Esophagus muscularis mucosa (tissue), 4 donors: ENCODE measurements at places on chromosomes 5 and 9. TPM values are rescaled to one million over a fixed set of nuclear protein-coding genes. Genes with fewer than 3 reads are reported as not detected.

GRCh38 chr9:136808075-136808805 lies 492 bp downstream of the RABL6 start:
- no peaks in the 10 kb centered on the region for H3K27me3 ChIP-seq
- DNase-seq = no peak
- peak overlapping the region; percentile 100 for H3K4me3 ChIP-seq
- peak overlapping the region; percentile 89 for H3K27ac ChIP-seq
- H3K36me3 ChIP-seq = peaks cover 20% of the 10 kb centered on the region
- peaks cover 43% of the 10 kb centered on the region for H3K4me1 ChIP-seq

DNA sequence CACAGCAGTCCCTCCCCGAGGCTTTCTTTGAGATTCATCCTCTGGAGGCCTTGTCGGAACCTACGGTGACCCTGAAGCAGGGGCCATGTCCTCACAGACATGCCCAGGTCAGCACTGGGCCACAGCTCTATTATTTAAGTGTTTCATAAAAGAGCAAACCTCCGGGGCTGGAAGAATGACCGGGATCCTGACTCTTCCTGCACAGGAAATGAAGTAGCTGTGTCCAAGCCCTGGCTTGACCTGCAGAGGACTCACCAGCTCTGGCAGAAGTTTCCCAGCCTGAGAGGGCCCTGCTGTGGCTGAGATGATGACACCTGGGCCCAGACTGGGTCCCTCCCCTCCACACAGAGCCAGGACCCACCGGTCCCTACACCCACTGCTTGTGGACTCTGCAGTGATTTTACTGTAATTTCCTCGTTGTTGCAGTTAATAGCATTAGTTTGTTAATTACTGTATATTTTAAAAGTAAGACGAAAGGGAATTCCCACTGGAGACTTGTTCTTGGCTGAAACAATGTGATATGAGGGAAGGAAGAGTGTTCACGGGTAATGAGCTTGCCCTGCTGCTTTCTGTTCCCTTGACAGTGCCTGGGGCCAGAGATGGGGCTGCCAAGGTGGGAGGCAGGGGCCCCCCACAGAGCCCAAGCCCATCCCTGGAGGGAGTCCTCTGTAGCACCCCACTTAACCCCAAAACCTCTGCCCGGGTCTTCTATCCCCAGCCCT lies 72.2 kb downstream of the PCDH1 start:
- H3K27me3 ChIP-seq = peaks cover 67% of the 10 kb centered on the region
- peak overlapping the region; percentile 74 for H3K27ac ChIP-seq
- H3K4me3 ChIP-seq = no peak overlapping the region
- H3K36me3 ChIP-seq = no peaks in the 10 kb centered on the region
- no peak for DNase-seq
- H3K4me1 ChIP-seq = peaks cover 33% of the 10 kb centered on the region

- no peaks in the 10 kb centered on the region for H3K27me3 ChIP-seq
- H3K4me1 ChIP-seq = peaks cover 56% of the 10 kb centered on the region
- no peaks in the 10 kb centered on the region for H3K36me3 ChIP-seq
- H3K27ac ChIP-seq = peak overlapping the region; percentile 88
Measured at GRCh38 chr9:38047301-38048251, 21.5 kb downstream of the SHB start.

- H3K4me3 ChIP-seq = no peak overlapping the region
- H3K27me3 ChIP-seq = no peaks in the 10 kb centered on the region
- H3K36me3 ChIP-seq = no peaks in the 10 kb centered on the region
- DNase-seq = no peak
- no peak overlapping the region for H3K27ac ChIP-seq
Measured at GRCh38 chr5:96439477-96440184, 6.6 kb upstream of the PCSK1 start.

- no peaks in the 10 kb centered on the region for H3K27me3 ChIP-seq
- no peak overlapping the region for H3K4me3 ChIP-seq
- H3K36me3 ChIP-seq = no peaks in the 10 kb centered on the region
- no peak overlapping the region for H3K27ac ChIP-seq
- no peak for DNase-seq
Measured at GRCh38 chr5:78058625-78059024, 235.9 kb downstream of the AP3B1 start.

GRCh38 chr9:123337971-123338370 lies 18.0 kb upstream of the CRB2 start:
- H3K4me3 ChIP-seq = no peak overlapping the region
- H3K27me3 ChIP-seq = no peaks in the 10 kb centered on the region
- no peak for DNase-seq
- H3K27ac ChIP-seq = no peak overlapping the region
- peaks cover 28% of the 10 kb centered on the region for H3K4me1 ChIP-seq

DNA sequence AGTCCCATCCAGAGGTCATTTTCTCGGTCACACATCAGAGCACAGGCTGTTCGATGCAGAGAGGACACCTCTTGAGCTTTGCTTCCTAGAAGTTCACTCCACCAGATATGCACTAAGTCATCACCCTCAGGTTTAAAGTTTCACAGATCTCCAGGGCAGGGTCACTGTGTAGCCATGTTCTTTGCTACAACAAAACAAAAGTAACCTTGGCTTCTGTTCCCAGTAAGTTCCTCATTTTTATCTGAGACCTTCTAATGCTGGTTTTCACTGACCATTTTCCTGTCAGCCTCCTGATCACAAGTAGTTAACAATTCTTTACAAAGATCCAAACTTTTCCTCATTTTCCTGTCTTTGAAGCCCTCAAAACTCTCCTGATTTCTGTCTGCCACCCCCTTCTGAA lies 97.5 kb upstream of the CTSV start:
- no peaks in the 10 kb centered on the region for H3K27me3 ChIP-seq
- DNase-seq = peak; percentile 45
- no peak overlapping the region for H3K4me3 ChIP-seq
- H3K36me3 ChIP-seq = no peaks in the 10 kb centered on the region
- H3K27ac ChIP-seq = no peak overlapping the region

GRCh38 chr9:71179183-71179582 lies 57.8 kb upstream of the TRPM3 start:
- no peak for DNase-seq
- H3K4me1 ChIP-seq = no peaks in the 10 kb centered on the region
- H3K36me3 ChIP-seq = no peaks in the 10 kb centered on the region
- H3K27ac ChIP-seq = no peak overlapping the region

DNA sequence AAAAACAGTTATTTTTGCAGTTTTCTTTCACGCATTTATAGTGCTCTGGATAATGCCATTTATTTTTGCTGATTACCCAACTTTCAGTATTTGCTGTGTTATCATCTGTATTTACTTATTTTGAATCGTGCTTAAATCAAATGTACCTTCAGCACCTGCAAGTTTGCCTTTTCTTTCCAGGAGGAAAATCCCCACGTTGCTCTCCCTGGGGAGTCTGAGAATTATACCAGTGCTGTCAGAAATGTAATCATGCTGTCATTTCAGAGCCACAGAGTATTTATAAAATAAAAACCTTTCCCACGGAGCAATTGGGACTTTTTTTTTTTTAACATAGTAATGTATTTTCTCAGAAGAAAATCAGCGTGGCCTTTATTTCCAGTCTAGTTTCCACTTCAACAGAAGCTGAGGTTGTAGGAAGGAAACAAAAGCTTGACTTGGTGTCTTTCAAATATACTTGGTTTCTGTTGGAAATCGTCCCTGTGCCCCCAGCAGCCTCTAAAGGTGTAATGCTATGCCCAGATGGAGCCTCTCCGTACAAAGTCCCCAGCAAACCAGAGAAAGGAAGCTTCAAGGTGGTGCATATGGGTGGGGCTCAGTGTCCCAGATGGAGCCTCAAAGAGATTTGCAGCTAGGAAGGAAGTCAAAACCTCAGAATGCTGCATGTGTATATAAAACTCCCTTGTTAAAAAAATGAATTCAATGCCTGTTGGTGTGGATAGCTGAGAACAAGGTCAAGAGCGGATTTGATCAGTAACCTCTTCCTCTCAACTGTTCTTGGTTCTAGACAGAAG lies 2.1 kb downstream of the GPR150 start:
- H3K27me3 ChIP-seq = peaks cover 6% of the 10 kb centered on the region
- DNase-seq = no peak
- no peak overlapping the region for H3K4me3 ChIP-seq
- no peak overlapping the region for H3K27ac ChIP-seq
- H3K36me3 ChIP-seq = no peaks in the 10 kb centered on the region

- no peaks in the 10 kb centered on the region for H3K4me1 ChIP-seq
- H3K36me3 ChIP-seq = no peaks in the 10 kb centered on the region
- H3K27me3 ChIP-seq = no peaks in the 10 kb centered on the region
- H3K4me3 ChIP-seq = no peak overlapping the region
Measured at GRCh38 chr5:41193456-41194205, 19.7 kb downstream of the C6 start.

DNA sequence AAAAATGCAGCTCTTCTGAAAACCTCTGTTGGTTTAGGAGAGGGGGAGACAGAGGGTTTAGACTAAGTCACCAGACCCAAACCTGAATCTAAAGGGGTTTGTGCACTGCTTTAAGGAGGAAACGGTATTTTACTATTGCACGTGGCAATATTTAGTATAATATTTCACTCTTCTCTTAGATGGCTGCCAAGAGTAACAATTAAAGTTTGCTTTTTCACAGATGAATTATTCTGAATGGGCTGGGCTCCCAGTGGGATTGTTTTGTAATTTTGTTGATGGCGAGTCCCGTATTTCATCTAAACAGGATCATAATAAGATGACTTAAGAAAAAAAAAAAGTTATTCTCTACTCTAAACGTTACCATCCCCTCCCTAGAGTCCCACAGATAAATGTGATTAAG lies 245.4 kb downstream of the PCSK5 start:
- DNase-seq = no peak
- H3K36me3 ChIP-seq = no peaks in the 10 kb centered on the region
- no peak overlapping the region for H3K4me3 ChIP-seq
- no peaks in the 10 kb centered on the region for H3K27me3 ChIP-seq
- no peak overlapping the region for H3K27ac ChIP-seq

GRCh38 chr5:179205277-179205676 lies 140.0 kb downstream of the ADAMTS2 start:
- no peak overlapping the region for H3K27ac ChIP-seq
- H3K27me3 ChIP-seq = peaks cover 3% of the 10 kb centered on the region
- H3K4me1 ChIP-seq = no peaks in the 10 kb centered on the region
- H3K4me3 ChIP-seq = no peak overlapping the region
- no peaks in the 10 kb centered on the region for H3K36me3 ChIP-seq

DNA sequence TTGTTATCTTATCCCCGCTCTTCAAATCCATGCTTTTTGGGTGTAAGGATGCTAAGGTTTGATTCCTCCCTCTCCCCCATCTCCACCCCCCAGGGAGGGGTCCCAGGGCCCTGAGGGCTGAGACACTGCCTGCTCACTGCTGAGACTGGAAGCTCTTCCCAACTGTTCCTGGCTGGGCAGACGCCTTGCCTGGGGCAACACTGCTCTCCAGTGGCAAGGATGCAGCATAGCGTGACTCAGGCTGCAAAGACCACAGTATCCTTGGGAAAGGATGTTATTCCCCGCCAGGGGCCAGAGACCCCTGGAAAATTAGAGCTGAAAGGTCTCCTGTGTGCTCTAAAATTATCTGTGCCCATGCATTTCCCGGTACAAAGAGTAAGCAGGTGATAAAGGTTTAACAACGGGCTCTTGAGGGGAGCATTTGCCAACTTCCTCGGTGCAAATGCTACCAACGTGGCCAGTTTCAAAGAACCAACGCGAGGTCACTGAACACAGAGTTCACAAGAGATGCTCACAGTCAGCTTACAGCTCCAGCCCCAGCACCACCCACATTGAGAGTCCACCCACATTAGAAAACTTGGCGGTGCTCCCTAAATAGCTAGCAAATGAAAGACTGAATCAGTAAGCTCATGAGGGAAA lies 271.9 kb downstream of the NSG2 start:
- no peaks in the 10 kb centered on the region for H3K36me3 ChIP-seq
- no peaks in the 10 kb centered on the region for H3K27me3 ChIP-seq
- DNase-seq = no peak
- peaks cover under 1% of the 10 kb centered on the region for H3K4me1 ChIP-seq
- no peak overlapping the region for H3K27ac ChIP-seq

The PSMB7 gene
- total RNA-seq = 118 TPM

The SLC36A2 gene
- total RNA-seq = not detected

The IRX4 gene
- total RNA-seq = not detected
